ENCODE measurements at places on chromosomes 1 and 21.

GRCh38 chr1:82453511-82454185, 652.9 kb downstream of the ADGRL2 start:
- no peak for DNase-seq

GRCh38 chr1:233655301-233655740, 41.4 kb downstream of the KCNK1 start:
- no peak for DNase-seq

- no peak for DNase-seq
Observed at GRCh38 chr1:26036756-26037281, 9.1 kb downstream of the SLC30A2 start.

GRCh38 chr1:169121146-169121923, 14.8 kb downstream of the ATP1B1 start:
- DNase-seq: no peak

GRCh38 chr1:13667691-13668090, 32.3 kb upstream of the PRDM2 start:
- no peak for DNase-seq

DNA sequence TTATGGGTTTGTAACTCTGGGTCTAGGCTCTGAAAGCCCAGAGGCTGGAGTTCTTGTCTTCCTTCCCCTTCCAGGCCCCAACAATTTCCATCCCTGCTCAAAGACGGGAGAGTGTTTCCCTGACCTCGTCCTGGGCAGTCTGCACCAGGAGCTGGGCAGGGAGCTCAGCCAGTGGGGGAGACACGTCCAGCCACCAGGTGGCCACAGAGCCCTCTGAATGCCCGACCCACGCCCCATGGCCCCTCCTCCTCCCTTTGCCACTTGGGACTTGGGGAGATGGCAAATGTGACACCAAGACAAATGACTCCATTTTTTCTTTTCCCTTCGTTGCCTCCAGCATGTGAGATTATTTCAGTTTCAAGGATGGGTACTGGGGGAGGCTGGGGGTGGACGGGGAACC, 159.9 kb upstream of the AJAP1 start:
- DNase-seq: no peak

- DNase-seq: no peak
Observed at GRCh38 chr21:37710546-37711285, 205.5 kb downstream of the KCNJ6 start.

GRCh38 chr21:35399002-35399530, 350.0 kb upstream of the RUNX1 start:
- DNase-seq: no peak

GRCh38 chr1:243605604-243606003, 244.4 kb downstream of the AKT3 start:
- no peak for DNase-seq

GRCh38 chr1:207109004-207109403, 5.0 kb downstream of the C4BPA start:
- DNase-seq: no peak

DNA sequence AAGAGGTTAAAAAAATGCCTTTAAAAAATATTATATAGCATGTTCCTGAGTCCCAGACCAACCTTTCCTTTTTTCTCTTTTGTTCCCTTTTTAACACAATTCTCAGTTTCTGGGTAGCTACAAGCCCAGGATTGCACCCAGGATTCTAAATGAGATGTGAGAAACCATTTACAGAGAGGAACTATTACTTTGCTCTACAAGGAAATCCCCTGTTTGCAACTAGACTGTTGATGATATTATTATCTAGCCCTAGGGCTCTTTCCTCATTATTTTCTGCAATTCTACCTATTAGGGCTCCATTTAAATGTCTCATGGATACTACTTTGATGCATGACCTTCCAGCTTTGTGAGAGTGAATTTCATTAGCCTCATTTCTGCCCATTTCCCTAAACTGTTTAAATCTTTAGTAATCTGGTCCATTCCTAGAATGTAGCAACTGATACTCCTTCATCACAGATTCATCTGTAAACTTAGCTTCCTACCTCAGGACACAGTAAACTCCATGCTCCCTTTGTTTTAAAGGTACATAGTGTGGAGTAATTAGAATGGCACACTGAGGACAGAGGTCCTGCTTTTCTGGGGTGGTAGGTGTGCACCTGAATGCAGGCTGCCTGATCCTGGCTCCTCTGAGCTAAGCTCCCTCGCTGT, 7.1 kb upstream of the KIF14 start:
- DNase-seq: no peak

DNA sequence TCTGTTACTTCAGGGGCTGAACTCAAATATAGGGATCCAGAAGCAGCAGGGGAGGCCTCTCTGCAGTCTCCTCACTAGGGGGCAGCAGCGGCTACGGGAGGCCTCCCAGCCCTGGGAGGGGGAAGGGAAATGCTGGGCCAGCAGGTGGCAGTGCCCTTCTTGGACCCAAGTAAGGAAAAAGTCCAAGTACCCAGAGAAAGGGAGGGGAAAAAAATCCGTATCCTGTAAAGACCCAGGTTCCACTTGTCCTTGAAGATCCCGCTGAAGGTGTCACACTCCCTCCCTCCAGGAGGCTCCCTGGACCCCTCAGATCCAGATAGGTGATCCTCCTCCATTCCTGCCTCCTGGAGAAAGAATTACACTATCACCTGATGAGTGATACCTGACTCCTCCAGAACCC, 14.1 kb upstream of the NUAK2 start:
- peak; percentile 23 for DNase-seq

- DNase-seq: no peak
Observed at GRCh38 chr1:91732291-91733107, 153.5 kb downstream of the TGFBR3 start.

- no peak for DNase-seq
Observed at GRCh38 chr1:9900142-9901043, 9.7 kb downstream of the CTNNBIP1 start.

DNA sequence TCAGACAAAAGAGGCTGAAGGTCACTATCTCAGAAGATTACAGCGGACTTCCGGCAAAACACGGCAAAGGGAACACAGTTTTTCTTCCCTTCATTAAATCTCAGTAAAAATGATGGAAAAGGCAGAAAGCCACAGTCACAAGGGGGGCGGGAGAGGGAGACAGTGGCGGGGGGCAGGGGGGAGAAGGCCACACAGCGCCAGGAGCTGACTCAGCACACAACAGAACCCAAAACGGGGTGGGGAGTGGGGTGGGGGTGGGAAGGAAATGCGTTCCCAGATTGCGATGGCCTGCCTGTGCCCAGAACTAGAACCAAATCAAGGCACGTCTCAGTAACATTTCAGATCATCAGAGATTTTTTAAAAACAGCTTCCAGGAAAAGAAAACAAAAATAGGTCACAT, 13.4 kb downstream of the CFAP74 start:
- no peak for DNase-seq

DNA sequence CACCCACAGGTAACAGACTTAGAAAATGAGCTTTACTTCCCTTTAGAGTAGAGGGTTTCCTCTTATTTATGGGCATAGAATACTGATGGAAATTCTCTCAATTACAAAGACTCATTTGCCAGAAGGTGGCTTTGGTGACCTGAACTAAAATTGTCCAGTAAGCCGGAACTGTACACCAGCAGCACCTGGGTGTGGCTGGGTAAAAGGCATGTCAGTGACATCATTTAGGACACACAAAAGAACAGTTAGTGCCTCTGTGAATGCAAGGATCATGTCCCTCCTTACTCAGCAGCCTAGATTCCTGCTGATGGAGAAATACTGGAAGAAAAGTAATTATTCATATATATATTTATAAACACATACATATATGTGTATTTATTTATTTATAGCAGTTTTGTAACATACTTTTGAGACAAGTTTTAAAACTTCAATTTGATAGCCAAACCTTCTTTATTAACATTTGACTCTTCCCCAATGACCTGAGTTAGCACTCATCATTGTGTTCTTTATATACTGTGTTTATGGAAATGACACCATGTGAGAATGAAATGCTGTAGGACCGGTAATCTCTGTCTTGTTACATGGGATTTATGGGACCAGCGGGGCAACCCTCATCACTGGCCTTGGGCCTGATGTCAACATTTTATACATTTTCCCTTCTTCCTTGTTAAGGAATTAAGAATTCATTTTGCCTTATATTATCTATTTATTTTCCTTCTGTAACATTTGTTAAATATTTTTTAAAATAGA, 274.4 kb downstream of the BRINP2 start:
- no peak for DNase-seq

GRCh38 chr1:10687251-10687651, 109.2 kb downstream of the CASZ1 start:
- DNase-seq: no peak

GRCh38 chr1:71522721-71523120, 441.9 kb upstream of the ZRANB2 start:
- DNase-seq: no peak
